ENCODE measurements at places on chromosomes 5 and 9.

DNA sequence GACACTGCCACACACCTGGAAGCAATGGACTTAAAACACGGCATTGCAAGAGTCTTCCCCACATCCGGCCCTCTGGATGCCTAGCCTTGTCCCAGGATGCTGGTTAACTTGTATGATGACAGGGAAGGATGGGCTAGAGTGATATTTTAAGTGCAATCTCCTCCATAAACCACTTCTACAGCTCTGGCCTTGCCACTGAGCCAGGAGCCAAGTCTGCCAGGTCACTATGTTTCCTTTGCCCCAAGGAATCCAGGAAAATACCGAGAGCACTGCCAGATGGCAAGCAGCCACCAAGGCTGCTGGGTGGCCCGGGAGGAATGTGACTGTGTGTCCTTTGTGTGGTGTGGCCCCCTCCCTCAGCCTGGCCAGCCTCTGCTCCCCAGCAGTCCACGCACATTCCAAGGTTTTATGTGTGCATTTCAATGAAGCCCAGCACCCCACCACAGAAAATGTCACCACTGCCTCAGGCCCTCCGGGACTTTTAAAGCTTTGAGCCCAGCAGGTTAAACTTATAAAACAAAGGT is 106.0 kb downstream of the FRMD3 start:
- no peak for DNase-seq

DNA sequence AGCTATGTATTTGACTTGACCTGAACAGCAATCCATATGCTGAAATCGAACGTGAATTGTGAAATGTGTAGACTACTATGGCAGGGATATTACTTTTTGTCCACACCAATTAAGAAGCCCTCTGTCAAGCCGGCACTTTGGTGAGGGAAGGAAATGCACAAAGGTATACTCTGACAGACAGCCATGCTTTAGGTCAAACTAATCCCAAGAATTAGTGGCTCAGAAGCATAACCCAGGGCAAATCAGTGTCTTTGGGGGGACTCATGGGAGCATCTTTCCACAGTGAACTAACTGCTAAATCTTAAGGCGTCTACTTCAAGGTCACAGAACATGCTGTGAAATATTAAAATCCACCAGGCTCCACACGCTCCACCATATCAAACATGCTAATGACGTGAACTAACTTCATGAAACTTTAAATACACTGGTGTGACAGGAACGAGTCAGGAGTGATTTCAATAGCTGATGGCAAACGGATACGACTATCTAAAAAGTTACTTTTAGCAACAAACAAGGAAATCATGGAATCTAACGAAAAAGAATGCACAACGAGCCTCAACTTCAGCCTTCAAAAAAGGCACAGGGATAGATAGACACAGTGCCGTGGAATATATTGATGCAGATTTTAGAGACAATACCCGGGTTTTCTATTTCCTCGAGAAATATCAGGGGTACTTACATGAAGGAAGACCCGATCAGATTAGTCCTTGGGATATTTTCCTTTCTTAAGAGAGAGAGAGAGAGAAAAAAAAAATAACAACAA is 527 bp downstream of the MEF2C start:
- DNase-seq: no peak

- DNase-seq: no peak
These were observed 329.9 kb downstream of the KIF4B start for GRCh38 chr5:155343468-155343867.

- DNase-seq: no peak
These were observed 490.7 kb upstream of the PTPRD start for GRCh38 chr9:11103525-11103924.

- DNase-seq: no peak
These were observed 8.3 kb downstream of the COL15A1 start for GRCh38 chr9:98951967-98952366.

DNA sequence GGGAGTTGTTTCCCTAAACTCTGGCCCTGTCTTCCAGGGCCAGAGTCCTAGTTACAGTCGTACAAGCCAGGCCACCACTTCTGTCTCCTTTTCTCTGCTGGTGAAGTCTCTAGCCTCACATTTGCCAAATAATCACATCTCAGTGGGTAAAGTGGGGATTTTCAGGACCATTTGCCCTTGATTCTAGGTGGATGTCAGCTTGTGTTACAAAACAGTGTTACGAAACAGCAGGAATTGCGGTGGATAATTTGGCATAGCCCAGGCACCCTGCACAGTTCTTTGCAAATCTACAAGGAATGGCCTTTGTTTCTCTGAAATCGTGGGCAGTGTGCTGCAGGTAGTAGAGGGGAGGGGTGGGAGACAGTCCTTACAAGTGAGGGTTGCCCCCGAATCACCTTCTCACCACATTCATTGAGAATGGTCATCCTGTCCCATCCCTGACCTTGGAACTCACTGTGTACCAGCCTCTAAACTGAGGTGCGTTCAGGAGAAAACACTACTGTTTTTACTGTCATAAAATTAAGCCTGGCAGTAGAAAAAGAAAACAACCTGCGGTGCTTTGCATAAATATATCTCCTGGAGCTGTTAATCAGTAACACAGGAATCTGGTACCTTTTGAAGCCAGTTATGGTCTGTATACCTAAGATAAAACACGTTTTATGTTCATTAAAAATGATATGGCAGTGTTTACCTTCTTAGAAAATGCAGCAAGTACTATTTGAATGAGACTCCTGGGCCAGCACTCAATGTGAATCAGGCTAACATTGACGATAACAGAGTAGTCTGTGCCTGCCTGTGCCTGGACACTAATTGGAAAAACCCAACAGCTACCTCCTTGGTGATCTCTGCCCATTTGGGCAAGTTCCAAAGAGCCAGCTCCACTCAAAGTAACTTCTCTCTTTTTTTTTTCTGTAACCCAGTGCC is 44.3 kb downstream of the CYSTM1 start:
- no peak for DNase-seq

DNA sequence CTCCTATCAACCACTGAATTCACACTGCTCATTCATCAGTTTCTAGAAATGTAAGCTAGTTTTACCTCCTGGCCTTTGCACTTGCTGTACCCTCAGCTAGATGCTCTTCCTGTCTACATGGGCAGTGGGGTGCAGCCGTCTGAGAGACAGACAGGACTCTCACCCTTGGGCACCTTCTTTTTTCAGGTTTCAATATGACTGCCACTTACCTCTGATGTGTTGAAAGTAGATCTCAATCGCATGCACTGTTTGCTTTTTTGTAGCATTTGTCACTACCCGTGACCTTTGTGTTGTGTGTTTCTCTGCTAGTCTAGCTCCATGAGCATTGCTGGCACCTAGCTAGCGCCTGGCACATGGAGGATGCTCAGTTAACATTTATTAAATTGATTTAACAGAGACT is 403.1 kb upstream of the TRPC7 start:
- DNase-seq: no peak

- DNase-seq: no peak
These were observed 13.8 kb upstream of the ERGIC1 start for GRCh38 chr5:172820046-172820767.

DNA sequence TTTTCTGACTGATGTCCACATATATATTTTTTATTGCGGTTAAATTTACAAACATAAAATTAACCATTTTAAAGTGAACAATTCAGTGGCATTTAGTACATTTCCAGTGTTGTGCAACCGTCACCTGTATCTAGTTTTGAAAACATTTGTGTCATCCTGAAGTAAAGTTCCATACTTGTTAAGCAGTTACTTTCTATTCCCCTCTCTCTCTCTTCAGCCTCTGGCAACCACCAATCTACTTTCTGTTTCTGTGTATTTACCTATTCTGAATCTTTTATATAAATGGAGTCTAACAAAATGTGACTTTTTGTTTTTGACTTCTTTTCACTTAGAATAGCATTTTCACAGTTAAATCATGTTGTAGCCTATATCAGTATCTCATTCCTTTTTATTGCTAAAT is 480.1 kb upstream of the SMARCA2 start:
- no peak for DNase-seq

DNA sequence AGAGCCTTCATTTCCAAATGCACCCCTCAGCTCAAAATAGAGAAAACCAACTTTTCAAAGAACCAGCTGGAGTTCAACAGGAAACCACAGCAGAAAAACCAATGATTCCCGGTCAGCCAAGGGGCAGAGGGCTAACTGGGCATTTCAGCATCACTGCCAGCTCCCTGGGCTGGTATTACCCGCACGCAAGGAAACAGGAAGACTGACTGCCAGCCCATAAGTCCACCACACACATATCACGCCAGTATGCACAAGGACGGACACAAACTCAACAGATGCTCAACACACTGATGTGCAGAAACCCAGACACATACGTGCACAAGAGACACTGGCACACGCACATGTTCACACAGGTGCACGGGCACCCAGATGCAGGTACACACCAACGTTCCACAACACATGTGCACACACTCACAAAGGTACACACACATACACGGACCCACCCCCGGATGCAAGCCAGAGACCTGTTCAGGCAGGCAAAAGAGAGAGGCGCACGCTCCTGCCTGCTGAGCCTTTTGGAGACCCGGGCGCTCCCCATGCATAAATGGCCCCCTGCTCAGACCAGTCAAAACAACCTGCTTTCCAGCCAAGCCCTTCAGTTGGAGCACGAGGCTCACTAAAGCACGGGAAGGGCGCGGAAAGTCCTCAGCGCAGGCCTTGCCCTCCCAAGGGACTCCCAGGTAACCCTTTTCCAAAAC is 2.1 kb downstream of the ADAMTS2 start:
- no peak for DNase-seq

DNA sequence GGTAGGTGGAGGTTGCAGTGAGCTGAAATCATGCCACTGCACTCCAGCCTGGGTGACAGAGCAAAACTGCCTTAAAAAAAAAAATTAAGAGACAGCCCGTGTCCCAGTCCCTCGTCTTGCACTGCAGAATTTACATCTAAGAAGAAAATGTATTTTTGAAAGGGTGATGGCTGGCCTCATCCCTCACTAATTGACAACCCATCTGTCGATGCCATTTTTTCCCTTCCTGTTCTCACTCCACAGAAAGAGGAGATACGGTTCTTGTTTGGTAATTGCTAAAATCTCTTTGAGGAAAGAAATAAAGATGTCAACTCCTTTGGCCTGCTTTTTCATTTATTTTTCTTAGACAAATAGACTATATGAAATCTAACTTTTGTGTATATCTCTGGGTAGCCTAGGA is 2.4 kb upstream of the LSM11 start:
- no peak for DNase-seq

DNA sequence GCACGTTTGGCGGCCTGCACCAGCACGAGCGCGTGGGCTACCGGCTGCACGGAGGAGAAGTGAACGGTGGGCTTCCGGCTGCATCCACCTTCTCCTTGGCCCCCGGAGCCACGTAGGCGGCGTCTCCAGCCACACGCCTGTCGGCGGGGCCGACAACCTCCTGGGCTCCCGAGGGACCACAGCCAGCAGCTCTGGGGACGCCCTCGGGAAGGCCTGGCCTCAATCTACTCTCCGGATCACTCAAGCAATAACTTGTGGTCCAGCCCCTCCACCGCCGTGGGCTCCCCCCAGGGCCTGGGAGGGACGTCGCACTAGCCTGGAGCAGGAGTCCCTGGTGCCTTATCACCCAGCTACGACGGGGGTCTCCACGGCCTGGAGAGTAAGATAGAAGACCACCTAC is 73.7 kb downstream of the INSL6 start:
- no peak for DNase-seq

DNA sequence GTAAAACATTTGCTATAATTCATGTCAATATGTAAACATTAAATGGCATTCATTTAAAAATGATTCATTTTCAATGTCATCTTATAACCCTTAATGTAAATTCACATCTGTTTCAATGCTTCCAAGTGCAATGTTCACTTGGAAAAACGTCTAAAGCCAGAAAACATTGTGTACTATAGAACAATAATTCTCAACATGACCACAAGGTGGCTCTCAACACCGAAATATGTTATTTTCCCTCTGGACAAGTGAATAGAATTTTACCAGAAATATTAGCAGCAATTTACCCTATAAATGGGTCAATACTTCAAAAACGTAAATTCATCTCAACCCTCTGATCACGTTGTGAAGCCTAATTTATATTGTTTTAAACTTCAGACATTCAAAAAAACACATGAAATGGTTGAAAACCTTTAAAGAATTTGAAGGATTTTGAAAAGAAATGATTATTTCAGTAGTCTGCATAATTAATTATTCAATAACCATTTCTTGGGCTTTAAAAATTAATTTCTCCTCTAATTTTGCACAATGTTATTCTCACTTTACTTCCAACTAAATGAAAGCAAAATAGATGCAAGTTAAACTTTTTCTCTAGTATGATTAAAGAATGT is 11.0 kb downstream of the CDH10 start:
- no peak for DNase-seq

GRCh38 chr5:37840053-37841034 is 503 bp upstream of the GDNF start:
- no peak for DNase-seq

DNA sequence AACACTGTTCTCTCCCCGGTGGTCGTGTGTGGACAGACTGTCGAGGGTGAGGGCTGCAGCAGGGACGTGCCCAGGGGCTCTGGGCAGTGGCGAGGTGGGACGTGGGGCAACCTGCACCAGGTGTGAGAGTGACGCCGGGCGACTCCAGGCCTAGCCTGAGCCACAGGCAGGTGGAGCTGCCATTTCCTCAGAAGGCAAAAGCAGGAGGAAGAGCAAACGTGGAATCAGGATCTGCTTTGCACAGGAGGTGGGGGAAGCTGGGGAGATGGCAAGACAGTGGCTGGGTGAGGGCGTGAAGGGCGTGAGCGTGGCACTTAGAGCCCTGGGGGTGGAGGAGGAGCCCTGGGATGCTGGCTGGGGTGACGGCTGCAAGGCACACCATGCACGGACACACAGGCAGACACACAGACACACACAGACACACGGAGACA is 39.6 kb upstream of the NSMF start:
- DNase-seq: no peak

DNA sequence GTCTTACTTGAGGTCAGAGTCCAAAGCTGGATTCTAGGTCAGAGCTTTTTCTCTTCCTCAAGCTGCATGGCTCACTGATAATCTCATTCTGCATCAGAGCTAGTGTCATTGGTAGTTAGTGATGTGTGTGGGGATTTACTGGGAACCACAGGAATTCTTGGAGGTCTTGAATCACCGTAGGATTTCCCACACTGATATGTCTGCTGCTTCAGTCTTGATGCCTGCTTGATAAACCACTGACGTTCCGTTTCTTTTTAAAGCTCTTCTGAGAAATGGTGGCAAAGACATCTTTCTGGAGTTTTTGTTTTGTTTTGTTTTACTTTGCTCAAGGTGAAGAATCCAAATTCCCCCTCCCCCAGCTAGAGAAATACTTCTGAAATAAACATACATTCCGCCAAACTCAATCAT is 1.2 kb upstream of the GARIN3 start:
- DNase-seq: no peak

DNA sequence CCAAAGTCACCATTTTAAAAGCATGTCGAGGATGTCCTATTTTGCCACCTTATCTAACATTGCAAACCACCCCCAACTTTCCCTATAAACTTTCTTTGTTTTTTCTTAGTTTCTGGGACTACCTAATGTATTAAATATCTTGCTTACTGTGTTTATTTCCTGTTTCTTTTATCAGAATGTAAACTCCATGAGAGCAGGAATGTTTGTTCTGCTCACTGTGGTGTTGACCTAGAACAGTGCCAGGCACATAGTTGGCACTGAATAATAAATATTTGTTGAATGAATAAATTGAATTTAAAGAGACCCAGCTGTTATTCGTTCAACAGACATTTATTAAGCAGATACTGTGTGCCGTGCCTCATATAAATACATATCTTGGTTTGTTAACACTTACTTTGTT is 35.2 kb downstream of the MACIR start:
- DNase-seq: no peak

- no peak for DNase-seq
These were observed 462.9 kb downstream of the CDK5RAP2 start for GRCh38 chr9:120117081-120117480.
